ENCODE measurements at places on chromosomes 16 and 17.

GRCh38 chr16:1908983-1909382, 9.2 kb downstream of the HS3ST6 start:
- DNase-seq = no peak

- DNase-seq = no peak
These were observed 1.1 kb downstream of the KIF1C start for GRCh38 chr17:4998732-4999429.

DNA sequence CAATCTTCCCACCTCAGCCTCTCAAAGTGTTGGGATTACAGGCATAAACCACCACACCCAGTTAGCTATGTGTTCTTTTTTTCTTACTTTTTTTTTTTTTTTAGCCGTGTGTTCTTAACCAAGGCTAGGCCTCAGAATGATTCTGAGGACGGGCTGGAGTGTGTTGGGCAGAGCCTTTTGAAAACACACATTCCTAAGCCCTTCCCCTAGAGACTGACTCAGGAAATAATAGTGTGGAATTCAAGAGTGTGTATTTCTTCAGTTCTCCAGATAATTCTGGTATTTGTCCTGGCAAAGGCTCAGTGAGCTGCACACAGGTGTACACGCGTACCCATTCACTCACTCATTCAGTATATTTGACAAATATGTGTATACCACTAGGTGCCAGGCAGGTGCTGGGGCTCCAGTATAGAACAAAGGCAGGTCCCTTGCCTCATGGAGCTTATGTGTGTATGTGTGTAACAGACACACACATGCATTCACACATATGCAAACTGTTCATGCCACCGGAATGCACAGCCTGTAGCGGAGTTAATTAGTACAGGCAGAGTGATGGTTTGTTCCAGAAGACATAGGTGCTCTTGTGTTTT, 19.4 kb upstream of the NFATC3 start:
- no peak for DNase-seq

DNA sequence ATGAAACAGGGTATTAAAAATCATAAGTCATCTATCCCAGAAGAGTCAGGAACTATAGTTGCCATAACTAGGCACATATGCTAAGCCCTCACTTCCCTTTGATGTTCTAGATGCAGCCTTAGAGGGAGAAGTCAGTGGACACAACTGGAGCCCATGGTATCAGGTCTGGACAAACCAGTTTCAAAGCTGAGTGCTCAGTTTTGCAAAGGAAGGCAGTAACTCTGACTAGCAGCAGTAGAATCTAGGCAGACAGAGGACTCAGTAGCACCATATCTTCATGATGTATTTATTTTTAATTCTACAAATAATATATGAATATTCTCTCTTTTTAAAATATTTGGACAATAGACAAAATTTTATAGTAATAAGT, 11.7 kb upstream of the FAM20A start:
- no peak for DNase-seq

DNA sequence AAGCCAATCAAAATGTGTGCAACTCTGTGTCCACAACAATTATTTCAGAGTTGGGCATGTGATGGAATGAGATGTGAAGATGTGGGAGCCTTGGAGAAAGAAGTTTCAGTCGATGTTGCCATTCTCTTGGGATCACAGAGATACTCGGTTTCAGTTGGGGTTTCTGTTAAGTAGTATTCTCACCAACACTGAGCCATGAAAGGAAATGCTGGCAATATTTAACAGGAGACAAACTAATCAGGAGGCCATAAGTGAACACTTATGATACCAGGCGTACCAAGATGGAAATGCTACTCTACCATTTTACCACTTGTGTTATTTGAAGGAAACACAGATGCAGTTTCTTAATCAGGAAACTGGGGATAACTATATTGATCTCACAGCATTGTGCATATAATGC, 53.3 kb upstream of the NUDT7 start:
- no peak for DNase-seq

DNA sequence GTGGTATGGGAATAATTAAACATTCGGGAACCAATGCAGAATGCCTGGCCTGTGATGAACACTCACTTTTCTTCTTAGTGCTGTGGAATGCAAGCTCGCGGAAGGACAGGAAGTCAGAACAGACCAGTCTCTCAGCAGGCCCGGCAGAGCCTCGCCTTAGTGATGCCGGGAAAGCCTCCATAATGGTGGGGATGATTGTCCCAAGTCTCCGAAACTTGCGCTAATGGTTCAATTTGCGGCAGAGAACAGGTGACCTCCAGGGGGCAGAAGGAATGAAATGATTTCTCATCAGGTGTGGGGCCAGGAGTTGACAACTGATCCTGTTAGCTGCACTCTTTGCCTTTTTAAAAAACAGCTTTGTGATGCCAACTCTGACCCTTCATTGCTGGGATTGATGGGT, 170.6 kb downstream of the GSG1L start:
- DNase-seq = no peak

DNA sequence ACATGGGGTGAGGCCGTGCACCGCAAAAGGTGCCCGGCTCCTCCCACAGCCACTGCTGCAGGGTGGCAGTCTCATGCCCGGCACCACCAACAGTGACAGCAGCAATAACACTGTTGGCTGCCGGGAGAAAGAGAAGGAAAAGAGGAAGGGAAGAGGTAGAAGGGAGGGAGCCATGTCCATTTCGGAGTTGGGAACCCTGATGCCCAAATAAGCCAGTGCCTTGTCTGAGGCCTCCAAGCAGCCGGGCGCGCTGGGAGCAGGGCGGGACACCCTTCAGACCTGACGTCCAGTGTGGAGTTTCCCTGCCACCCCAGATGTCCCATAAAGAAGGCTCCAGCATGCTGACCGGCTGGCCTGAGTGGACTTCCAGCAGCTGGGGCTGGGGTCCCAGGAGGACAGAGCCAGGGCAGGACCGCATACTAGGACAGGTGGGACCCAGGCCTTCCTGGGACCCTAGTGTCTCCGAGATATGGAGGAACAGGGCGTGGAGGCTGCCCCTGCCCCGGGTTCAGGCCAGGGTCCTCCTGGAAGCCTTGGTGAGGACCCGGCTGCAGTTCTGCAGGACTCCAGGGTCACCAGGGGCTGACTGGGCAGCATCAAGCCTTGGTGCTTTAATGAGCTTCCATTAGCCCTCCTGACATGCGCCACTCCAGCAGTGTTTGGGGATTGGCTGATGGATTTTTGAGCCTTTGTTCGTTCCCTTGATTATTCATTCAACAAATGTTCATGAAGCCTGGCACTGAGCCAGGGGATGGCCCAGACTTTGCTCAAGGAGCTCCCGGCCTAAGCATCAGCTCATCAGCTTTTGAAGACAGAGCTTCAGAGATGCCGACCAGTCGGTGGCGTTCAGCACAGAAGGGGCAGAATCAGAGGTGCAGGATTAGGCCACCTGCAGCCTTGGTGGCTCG, 223.6 kb upstream of the CIBAR2 start:
- DNase-seq = no peak

DNA sequence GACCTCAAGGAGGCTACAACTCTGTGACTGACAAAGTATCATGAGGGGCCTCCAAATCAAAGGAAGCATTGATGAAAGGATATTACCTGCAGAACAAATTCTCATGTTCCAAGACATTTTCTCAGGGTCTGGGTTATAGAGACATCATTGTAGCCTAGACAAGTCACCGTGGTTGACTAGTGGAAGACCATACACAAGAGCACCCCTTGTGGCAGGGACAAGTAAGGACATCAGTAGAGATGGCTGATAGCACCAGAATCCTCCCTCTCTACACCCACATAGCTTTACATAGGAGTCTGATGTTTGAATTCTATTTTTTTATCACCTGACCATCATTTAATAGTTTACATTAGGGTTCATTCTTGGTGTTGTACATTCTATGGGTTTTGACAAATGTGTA, 32.5 kb upstream of the CDH8 start:
- DNase-seq = no peak

- DNase-seq = no peak
These were observed 38.9 kb downstream of the PEMT start for GRCh38 chr17:17552351-17553216.

- DNase-seq = no peak
These were observed 78.3 kb downstream of the SNX29 start for GRCh38 chr16:12054868-12055267.

Data from hematopoietic multipotent progenitor cell (in vitro differentiated cells).